Hematopoietic multipotent progenitor cell treated with erythropoietin and hydrocortisone succinate and interleukin-3 and kit ligand, for 17 days (in vitro differentiated cells): ENCODE measurements at places on chromosomes 16 and 17.
A peak's percentile ranks its signal among the peaks of the same experiment; 100 is the strongest.

- DNase-seq = no peak
Observed at GRCh38 chr17:14061666-14062560, 7.4 kb upstream of the COX10 start.

DNA sequence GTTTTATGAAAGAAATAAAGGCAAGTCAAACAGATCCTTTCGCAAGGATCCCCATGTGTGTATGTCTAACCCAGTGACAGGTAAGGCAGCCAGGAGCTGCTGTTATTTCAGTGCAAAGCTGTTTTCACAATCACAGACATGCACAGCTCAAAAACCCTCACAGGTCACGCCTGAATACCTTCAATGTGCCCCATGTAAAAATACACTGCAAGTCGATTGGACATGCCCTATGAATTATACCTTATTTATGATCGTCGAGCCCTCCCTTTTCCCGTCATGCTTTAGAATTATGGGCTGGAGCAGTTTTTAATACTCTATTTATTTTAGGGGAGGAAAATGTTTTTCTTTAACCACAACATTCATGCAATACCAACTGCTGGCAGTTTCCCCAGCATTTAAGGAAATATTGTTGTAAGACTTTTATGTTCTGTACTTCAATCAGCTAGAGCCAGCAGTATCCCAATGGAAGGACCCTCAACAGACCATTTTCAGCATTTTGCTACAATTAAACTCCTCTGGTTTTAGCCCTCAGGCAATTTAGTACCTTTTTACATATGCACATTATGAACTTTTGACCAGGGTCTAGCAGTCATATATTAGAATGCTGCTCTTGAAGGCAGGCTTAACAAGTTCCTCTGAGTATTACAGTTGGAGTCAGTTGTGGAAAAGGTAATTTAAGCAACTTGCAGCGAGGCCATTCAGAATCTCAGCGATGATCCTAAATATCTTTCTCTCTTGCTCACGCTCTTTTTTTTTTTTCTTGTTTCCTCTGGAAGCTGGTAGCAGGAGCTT, 362.2 kb downstream of the WWOX start:
- DNase-seq = no peak

- DNase-seq = peak; percentile 72
Observed at GRCh38 chr17:29176558-29177351, 3.4 kb downstream of the MYO18A start.

DNA sequence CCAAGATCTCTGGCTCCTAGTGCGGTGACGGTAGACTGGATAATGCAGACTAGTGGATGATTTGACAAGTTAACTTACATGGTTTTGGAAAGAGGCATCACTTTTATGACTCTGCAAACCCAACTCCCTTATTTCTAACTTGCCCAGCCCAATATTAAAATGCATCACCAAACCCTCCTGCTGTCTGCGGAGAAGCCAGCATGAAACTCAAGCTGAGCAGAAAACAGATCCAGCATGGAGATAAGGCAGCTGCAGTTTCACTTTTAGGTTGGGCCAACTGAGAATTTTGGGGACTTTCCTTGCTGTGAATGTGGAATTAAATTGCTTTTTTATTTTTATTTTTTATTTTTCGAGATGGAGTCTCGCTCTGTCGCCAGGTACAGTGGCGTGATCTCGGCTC, 27.8 kb downstream of the CDH1 start:
- peak; percentile 91 for DNase-seq

DNA sequence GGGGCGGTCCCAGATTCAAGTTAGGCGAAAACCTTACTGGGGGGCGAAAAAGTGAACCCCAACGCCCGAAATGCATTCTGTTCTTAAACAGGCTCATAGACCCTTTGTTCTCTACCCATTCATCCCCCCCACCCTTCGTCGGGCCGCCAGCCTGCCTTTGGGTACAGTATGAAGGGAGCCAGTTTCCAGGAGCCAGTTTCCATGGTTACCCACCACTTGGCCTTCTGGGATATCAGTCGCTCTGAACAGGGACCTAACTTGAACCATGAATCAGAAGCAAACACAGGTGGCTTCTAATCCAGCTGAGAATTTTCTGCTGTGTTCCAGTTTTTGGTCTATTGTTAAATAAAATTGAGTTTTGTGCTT, 532 bp downstream of the DHX40 start:
- DNase-seq = peak; percentile 88

- DNase-seq = no peak
Observed at GRCh38 chr16:85565340-85565739, 47.8 kb upstream of the GSE1 start.

- DNase-seq = no peak
Observed at GRCh38 chr17:72191356-72191755, 70.5 kb downstream of the SOX9 start.

DNA sequence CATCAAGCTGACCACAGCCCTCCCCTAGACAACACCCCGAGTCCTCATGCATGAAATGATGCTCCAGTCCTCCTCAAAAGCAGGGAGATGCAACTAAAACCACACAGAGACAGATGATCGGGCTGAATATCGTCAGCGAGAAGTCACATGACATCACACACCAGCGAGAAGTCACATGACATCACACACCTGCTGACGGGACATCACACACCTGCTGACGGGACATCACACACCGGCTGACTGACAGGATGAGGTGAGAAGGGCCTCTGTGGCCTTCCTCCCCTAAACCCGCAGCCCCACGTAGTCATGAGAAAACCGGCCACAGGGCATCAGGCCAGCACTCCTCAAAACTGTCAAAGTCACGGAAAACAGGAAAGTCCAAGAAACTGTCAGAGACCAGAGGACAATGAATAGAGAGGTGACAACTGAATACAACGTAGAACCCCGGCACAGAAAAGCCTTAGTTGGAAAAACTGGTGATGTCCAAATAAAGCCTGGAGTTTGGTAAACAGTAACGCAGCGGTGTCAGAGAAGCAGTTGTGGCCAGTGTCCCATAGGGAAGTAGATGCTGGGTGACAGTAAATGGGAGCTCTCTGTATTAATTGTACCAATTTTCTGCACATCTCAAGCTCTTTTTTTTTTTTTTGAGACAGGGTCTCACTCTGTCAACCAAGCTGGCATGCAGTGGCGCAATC, 14.3 kb downstream of the LITAF start:
- DNase-seq = no peak

DNA sequence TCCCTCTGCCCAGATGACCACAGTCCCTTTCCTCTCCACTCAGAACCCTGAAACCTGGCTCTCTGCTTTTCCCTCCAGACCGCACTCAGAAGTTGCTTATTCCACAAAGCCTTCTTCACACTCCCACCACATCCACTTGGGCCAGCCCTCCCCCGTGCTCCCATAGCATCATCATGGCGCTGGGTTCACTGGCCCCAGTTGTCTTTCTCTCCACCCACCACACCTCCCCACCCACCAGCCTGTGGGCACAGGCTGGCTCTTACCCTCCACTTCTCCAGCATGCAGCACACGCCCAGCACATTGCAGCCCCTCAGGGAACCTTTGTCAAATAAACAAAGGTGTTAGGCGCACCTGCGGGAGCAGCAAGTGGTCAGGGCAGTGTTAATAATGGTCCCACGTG, 130.0 kb downstream of the KATNIP start:
- DNase-seq = no peak

DNA sequence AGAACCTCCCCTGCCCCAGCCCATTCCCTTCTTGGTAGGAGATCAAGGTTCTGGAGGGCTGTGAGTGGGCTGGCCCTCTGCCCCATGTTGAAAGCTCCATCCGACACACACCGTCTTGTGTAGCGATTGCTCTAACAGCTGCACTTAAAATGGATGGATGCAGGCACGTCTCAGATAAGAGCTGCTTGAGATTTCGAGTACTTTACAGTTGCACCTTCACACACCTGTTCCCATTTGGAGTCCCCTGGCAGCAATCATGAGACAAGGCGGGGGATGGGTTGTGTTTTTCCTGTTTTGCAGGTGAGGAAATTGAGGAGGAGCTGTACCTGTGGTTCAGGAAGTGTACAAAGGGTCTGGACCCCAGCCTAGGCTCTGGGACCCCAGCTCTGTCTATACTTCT, 25.6 kb upstream of the TAC4 start:
- DNase-seq = no peak

DNA sequence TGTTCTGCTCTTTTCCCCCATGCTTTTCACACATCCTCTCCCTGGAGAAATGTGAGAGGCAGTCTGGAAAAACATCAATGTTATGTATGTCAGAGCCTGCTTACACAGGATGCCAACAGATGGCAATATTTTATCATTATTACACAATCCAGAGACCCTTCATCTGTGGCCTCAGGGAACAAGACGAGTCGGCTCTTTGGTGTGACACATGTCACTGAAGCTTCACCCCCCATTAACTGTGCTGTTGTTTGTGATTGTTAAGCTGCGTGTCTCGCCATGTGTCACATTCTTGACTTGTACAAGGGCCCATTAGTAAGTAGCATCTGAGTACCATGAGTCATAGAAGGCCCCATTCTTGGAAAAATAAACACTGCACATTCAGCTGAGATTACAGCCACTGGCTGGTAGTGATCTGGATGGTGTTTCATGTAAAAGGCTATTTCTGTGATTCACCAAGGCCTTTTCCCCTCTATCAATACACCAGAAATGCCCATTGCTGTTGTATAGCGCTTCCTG, 682.1 kb upstream of the SOX9 start:
- DNase-seq = no peak

DNA sequence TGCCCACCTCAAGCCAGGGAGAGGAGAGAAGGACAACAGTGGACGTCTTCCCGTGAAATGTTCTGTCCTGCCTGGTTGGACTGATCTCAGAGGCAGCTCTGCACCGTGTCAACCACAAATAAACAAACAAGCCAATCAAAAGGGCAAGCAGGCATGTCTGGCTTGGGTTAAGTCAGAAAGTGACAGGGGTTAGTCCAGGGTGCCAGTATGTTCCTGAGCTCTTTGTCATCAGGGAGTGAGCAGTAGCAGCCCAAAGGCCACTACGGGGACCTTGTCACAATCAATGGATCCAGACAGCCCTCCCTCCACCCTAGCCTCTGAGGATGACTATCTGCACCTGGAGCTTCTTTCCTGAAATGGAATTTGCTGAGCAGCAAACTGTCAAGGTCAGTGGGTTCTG, 35.0 kb downstream of the CNGB1 start:
- no peak for DNase-seq

GRCh38 chr17:83116783-83117555, 37.6 kb downstream of the METRNL start:
- DNase-seq = no peak

DNA sequence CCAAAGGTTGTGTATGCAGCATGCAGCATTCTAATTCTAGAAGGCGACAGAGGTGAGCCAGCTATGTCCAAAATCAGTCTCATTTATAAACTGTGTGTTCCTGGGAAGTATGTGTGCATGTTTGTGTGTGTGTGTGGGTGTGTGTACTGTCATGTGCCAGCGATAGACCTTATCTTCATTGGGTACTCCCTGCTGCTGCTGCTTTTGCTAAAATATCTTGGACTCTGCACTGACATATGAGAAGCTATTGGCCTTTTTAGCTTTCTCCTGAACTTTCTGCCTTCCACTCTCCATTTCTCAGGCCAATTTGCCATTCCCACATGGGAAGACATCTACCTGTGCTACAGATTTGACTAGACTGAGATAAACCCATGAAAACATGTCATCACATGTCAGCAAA, 2.0 kb upstream of the LPO start:
- DNase-seq = peak; percentile 31

DNA sequence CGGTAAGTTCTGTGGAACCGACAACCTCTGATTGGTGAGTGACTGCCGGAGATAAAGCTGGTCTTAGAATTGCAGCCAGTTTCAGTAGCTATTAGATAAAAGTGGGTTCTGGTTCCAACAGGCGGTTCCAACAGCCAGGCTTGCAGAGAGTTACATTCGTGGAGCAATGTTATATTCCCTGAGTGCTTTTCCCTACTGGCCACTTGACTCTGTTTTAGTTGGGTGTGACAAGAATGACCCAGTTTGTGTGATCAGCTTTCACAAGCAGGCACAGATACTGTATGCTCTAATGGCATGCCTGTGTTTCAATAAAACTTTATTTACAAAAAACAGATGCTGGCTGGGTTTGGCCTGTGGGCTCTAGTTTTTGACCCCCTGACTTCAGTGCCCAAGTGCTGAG, 196.6 kb downstream of the SNX29 start:
- DNase-seq = no peak

- peak; percentile 66 for DNase-seq
Observed at GRCh38 chr17:76845541-76846017, 22.6 kb upstream of the MGAT5B start.

DNA sequence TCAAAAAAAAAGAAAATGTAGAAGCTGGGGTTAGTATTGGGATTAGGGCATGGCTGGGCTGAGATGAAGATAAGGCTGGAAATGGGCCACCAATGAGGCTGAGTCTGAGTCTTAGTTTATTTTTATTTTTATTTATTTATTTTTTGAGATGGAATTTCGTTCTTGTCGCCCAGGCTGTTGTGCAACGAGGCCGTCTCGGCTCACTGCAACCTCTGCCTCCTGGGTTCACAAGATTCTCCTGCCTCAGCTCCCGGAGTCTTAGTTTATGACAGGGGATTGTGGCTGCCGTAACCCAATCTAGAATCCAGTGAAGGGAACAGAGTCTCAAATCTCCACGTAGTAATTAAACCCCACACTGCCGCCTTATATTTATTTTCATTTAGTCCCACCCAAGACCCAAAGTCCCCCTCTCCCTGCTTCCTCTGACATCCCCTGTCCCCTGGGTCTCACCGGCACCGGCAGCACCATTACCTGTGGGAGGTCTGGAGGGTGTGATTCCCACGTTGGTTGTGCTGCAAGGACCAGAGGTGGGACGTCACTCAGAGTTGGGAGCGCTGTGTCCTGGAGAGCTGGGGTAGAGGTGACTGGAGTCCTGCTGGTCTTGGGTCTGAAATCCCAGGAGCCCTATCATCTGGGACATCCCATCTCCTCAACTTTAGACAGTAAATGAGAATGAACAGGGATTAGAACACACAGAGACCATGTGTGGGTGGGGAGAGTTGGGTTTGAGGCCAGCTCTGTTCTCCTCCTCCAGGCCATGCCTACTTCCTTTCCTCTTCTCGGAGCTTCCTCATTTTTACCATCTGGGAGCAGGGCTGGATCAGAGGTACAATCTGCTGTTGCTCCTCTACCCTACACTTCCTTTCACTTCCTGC, at the start of gene CLEC10A:
Gene CLEC10A, minus strand, starts transcription at position 671 of the 875 bp plus-strand sequence. CDS start 1,439 bp downstream, outside the sequence.
- no peak for DNase-seq
